ELF-1 (cell line): ENCODE measurements at places on chromosomes 1 and 21.

GRCh38 chr1:31151402-31151801 lies 85.9 kb upstream of the PUM1 start:
- no peak for DNase-seq

GRCh38 chr21:16404776-16405175 lies 675.0 kb downstream of the USP25 start:
- DNase-seq = no peak

DNA sequence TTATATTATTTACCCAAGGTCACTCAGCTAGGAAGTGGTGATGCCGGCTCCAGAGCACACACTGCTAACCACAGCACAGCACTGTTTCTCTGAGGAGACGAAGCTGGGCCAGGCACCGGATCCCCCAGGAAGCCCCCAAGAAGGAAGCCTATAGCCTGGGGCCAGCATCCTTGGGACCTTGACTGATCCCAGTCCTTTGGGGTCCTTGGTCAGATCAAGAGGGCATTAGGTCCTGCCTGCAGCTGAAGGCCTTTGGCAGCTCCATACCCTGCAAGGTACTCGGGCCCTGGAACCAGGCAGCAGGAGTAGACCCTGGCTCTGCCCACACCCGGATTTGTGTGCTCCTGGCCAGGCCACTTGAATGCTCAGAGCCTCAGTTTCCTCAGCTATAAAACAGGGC lies 128.0 kb downstream of the LACTBL1 start:
- DNase-seq = no peak

DNA sequence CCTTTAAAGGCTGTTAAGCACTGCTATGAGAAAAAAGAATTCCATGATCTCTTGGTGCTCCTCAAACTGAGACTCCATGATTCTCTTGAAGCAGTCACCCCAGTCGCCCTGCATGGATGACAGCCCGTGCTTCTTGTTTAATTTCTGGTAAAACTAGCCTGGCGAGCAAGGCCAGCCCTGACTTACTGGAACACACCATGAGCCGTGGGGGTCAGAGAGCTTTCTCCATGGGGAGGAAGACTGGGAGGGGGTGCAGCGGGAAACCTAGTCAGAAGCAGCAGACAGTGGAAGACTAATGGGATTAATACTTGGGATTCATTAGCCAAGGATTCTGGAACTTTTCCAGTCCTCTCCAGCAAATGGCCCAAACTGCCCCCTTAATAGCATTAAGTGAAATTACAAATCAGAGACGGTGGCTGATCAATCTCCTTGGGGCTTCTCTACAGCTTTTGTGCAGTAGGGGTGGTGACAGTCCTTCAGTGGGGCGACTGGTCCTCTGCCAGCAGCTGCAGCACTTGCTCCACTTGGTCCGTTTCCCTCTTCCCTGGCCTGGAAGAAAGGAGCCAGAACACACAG lies 57.2 kb upstream of the LRRN2 start:
- DNase-seq = no peak
